ENCODE measurements at places on chromosomes 16 and 17. TPM values are rescaled to one million over a fixed set of nuclear protein-coding genes. Genes with fewer than 3 reads are reported as not detected.

DNA sequence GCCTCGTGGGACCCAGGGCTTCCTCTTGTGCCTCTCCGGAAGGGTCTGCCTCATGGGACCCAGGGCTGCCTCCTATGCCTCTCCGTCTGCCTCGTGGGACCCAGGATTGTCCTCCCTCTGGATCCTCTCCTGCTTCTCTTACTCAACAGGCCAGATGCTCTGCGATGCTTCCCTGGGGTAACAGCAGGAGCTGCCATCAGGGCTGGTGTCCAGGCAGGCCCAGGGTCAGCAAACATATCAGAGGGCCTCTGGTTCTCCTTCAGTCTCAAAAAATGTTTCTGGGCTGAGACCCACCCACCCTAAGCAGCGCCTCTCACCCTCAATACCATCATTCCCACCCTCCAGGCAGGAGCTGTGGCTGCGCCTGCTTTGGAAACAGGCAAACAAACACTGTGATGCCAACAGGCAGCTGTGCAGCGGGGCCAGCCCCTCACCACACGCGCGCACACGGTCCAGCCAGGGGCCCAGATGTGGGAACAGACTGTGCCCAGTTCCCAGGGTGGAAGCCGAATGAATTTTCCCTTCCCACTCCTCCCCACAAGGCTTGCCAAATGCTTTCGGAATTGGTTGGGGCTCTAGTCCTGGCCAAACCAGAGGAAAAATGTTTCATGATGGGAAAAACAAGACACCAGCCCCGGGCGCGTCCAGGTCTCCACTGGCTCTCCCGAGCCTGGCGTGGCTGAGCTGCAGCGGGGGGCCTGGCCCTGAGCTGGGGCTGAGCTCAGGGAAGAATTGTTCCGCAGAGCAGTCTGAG, 11.3 kb downstream of the TIMM22 start:
- peaks cover 9% of the 10 kb centered on the region for H3K36me3 ChIP-seq
- no peak for DNase-seq
- H3K4me3 ChIP-seq: no peak overlapping the region
- peaks cover 24% of the 10 kb centered on the region for H3K4me1 ChIP-seq
- no peak overlapping the region for H3K27ac ChIP-seq

DNA sequence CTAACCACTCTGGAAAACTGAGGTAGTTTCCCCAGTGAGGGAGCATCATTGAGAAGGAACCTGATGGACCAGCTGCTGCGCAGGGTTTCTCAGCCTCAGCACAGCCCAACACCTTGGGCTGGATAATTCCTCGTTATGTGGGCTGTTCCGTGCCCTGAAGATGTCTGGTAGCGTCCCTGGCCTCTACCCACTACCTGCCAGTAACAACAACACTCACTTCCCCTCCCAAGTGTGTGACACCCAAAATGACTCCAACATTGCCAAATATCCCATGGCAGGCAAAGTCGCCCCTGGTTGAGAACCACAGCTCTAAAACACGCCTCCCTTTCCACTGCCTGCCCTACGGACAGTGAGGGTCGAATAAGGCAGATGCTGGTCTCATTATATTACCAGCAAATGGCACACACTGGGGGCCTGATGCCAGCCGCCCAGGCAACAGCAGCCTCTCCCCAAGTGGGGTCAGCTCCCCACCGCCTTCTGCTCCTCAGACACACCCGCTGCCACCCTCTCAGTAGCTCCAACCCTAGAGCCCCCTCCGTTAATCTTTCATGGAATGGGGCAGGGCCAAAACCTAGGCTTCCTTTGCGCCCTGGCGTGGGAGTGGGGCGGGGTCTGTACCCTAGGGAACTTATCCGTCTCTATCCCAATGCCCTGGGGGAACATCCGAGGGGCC, 1.0 kb downstream of the RHBDF2 start:
- H3K4me1 ChIP-seq: peaks cover 29% of the 10 kb centered on the region
- peak overlapping the region; percentile 66 for H3K4me3 ChIP-seq
- H3K27ac ChIP-seq: peak overlapping the region; percentile 94
- H3K27me3 ChIP-seq: no peaks in the 10 kb centered on the region
- DNase-seq: no peak

- no peak for DNase-seq
- no peaks in the 10 kb centered on the region for H3K27me3 ChIP-seq
- H3K27ac ChIP-seq: peak overlapping the region; percentile 87
- H3K4me1 ChIP-seq: peaks cover 24% of the 10 kb centered on the region
Observed at GRCh38 chr16:680967-681745, 946 bp downstream of the STUB1 start.

- no peaks in the 10 kb centered on the region for H3K27me3 ChIP-seq
- H3K4me3 ChIP-seq: no peak overlapping the region
- H3K27ac ChIP-seq: no peak overlapping the region
- no peaks in the 10 kb centered on the region for H3K4me1 ChIP-seq
Observed at GRCh38 chr16:79874391-79874790, 273.9 kb upstream of the MAF start.

GRCh38 chr16:9068886-9069285, 22.6 kb upstream of the HAPSTR1 start:
- H3K4me3 ChIP-seq: no peak overlapping the region
- no peaks in the 10 kb centered on the region for H3K36me3 ChIP-seq
- DNase-seq: no peak
- H3K27ac ChIP-seq: no peak overlapping the region
- no peaks in the 10 kb centered on the region for H3K4me1 ChIP-seq
- no peaks in the 10 kb centered on the region for H3K27me3 ChIP-seq

GRCh38 chr16:85436636-85437165, 176.4 kb upstream of the GSE1 start:
- H3K27ac ChIP-seq: peak overlapping the region; percentile 84
- DNase-seq: peak; percentile 83
- no peaks in the 10 kb centered on the region for H3K27me3 ChIP-seq
- peak overlapping the region; percentile 21 for H3K4me3 ChIP-seq
- no peaks in the 10 kb centered on the region for H3K36me3 ChIP-seq

GRCh38 chr17:48486557-48486956, 44.3 kb downstream of the HOXB1 start:
- no peaks in the 10 kb centered on the region for H3K4me1 ChIP-seq
- H3K36me3 ChIP-seq: no peaks in the 10 kb centered on the region
- no peak overlapping the region for H3K27ac ChIP-seq
- no peaks in the 10 kb centered on the region for H3K27me3 ChIP-seq
- H3K4me3 ChIP-seq: no peak overlapping the region

The LPO gene
- not detected for total RNA-seq

The CDR2 gene
- 8.7 TPM for total RNA-seq

The MILR1 gene
- total RNA-seq: 6.3 TPM

The RASL10B gene
- total RNA-seq: 3.2 TPM

DNA sequence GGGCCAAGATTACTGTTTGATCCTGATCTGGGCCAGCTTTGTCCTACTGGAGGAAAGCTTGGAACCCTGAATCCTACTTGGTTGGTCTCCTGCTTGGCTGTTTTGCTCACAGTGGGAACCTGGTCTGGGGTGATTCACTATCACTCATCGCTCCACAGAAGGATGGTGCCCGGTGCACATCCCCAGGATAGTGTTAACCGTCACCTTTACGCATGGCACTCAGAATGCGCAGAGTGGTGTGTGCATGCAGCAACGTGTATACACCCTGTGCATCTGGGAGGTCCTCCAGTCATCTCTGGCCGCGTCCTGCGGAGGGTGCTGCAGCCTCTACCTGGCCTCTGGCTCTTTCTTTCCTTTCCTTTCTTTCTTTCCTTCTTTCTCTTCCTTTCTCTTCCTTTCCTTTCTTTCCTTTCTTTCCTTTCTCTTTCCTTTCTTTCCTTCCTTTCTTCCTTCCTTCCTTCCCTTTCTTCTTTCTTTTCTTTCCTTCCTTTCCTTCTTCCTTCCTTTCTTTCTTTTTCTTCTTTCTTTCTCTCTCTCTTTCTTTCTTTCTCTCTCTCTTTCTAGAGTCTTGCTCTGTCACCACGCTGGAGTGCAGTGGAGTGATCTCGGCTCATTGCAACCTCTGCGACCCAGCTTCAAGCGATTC, 13.1 kb downstream of the SOCS3 start:
- no peaks in the 10 kb centered on the region for H3K36me3 ChIP-seq
- H3K27ac ChIP-seq: no peak overlapping the region
- peaks cover 59% of the 10 kb centered on the region for H3K4me1 ChIP-seq
- H3K27me3 ChIP-seq: no peaks in the 10 kb centered on the region
- no peak for DNase-seq

- H3K27me3 ChIP-seq: no peaks in the 10 kb centered on the region
- H3K36me3 ChIP-seq: no peaks in the 10 kb centered on the region
- no peak overlapping the region for H3K4me3 ChIP-seq
- H3K27ac ChIP-seq: no peak overlapping the region
- DNase-seq: peak; percentile 38
- peaks cover 20% of the 10 kb centered on the region for H3K4me1 ChIP-seq
Observed at GRCh38 chr17:29586676-29587469, 2.6 kb downstream of the GIT1 start.

The ELMO3 gene
- 23.4 TPM for total RNA-seq

DNA sequence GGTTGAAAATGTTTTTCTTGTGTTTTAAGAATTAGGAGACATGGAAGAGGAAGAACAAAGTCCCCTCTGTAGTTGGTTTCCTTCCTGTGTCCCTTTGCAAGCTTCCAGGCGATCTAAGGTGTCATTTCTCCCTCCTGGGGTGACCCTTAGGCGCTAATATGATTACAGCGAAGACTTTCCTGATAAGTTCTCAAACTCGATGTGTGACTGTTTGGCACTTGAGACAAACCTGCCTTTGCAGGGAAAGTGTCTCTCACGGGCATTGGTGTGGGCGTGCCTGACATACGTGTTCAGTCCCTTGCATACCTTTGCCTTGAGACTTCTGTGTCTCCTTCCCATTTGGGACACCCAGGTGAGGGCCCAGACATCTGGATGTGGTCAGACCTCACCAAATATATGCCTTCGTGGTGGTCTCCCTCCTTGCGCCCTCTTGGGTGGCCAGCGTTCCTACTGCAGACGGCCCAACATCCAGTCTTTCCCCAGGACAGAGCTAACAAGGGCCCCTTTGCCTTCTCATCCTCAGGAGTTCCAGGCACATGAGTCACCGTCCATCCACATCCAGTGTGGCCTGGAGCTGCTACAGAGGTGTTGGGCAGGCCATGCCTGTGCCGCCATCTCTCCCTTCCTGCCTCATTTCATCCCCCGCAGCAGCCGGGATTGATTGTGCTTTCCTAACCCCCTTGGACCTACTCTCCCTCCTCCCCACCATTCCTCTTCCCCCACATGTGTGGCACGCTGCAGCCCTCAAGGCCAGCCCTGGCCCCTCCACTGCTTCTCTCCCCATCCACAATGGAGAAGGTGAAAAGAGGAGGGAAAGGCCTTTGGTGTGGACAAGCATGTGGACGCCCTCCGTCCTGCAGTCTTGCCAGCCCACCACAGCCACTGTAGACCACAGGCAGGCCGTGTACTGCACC, 3.1 kb upstream of the JPT2 start:
- H3K27me3 ChIP-seq: no peaks in the 10 kb centered on the region
- peaks cover 4% of the 10 kb centered on the region for H3K36me3 ChIP-seq
- no peak for DNase-seq
- peaks cover 12% of the 10 kb centered on the region for H3K4me1 ChIP-seq

The SCGB1C2 gene
- 0.50 TPM for total RNA-seq

- no peak for DNase-seq
- H3K27me3 ChIP-seq: no peaks in the 10 kb centered on the region
Observed at GRCh38 chr16:17519101-17519955, 48.6 kb upstream of the XYLT1 start.

The ZPBP2 gene
- total RNA-seq: not detected

DNA sequence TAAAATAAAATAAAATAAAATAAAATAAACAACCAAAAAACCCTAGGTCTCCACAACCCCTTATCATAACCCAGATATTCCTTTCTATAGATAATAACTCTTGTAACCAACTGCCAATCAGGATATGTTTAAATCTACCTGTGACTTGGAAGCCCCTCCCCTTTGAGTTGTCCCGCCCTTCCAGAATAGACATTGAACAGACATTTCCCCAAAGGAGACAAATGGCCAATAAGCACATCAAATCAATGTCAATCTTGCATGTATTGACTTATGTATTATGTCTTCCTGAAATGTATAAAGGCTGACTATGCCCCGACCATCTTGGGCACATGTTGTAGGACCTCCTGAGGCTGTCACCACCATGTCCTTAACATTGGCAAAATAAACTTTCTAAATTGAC, 1.5 kb upstream of the MAPK7 start:
- no peak for DNase-seq
- H3K36me3 ChIP-seq: peaks cover 14% of the 10 kb centered on the region
- peaks cover 7% of the 10 kb centered on the region for H3K4me1 ChIP-seq

The KRT28 gene
- total RNA-seq: not detected
